ENCODE measurements at places on chromosomes 5 and 9.

DNA sequence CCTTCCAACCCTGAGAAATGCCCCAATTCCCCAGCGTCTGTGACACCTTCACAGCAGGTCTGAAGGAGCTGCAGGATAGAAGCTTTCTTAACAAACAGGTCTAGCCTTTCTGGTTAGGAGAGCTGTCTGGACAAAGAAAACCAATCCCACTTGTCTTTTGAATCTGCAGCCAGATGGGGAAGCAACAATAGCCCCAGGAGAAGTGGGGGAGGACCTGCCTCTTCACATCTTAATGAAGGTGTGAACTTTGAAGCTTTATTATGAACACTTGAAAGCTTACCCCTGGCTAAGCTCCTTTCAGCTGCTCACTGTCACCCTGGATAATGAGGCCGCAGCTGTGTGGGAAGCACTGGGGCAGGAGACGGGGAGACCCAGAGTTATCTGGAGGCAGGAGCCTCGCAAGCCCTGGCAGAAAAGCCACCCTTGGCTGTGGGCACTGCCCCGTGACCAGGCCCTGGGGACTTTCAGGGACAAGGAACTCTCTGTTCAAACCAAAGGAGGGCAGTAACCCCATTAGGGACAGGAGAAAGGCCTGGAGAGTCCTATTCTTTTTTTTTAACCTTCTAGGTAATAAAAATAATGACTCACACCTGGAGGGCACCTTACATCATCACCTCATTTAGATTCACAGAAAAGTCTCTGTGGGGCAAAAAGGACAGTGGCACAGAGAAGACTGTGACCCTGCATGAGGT, 151.8 kb upstream of the RAD23B start:
- no peak for DNase-seq

- no peak for DNase-seq
Measured at GRCh38 chr5:64930672-64931318, 162.1 kb downstream of the CWC27 start.

- no peak for DNase-seq
Measured at GRCh38 chr9:114112325-114112724, 13.2 kb upstream of the KIF12 start.

- DNase-seq = no peak
Measured at GRCh38 chr9:69812068-69813000, 8.3 kb upstream of the CFAP95 start.

DNA sequence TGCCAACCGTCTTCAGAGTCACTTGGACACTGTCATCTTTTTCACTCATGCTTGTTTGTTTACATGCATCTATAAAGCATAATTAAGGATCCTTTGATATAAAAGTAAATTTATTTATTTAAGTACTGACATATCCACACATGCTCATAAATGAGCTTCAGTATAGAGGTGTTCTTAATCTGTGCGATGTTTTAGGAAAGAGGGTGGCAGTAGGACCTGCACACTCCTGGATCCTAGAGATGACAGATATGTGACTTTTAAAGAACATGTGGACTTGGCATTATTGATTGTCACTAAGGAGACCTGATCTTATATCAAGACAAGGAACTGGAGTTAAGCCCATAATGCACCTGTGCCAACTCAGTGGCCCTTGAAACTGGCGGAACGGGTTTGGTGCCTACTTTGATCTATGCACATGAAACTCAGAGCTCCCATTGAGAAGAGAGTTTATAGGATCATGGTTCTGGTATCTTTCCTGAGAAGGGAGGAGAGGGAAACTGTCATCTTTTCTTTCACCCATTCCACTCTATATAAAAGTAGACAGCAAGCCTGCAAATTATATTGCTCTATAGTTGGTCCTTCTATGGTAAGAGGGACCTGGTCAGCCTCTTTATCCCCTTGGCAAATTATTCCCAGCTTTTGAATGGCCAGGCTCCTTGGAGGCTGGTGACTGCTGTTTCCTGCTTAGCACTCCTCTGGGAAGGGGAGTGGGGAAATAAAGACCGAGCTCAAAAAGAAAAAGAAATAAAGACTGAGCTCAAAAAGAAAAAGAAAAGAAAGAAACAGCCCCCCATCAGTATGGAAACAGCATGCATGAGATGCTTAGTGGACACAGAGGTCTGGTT, 57.8 kb upstream of the LIFR start:
- no peak for DNase-seq

DNA sequence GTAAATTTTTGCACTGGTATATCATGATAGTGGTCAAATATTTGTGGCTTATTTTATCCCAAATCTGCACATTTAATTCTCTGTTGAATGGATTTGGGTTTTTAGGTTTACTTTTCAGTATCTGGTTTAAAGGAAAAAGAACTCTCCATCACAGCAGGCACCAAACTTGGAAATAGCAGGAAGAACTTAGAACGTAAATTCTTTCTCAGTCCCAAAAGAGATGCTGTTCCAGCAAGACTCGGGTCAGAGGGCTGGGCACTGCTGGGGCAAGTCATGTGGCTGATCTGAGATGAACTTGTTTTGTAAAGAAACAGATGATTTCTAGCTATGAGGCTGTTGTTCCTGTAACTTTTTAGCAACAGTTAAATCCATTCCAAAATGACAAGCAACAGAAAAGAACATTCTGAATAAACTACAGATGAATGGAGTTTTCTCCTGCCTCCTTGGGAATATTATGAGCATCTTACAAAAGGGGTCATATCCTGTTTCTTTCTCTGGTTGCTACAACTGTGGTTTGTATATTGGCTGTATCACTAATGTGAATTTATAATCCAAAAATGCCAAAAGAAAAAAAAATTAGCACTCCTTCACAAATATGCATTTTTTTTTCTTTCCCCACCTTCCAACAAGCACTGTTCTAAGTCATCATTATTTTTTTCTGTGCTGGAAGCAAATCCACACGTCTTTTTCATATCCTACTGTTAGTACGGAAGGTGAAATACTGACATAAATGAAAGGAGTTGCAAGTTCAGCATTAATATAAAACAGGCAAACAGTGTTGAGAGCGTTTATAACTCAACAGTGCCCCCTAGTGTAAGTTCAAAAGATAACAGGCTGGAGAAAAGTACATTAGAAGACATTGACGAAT, 31.1 kb downstream of the OR2K2 start:
- no peak for DNase-seq

- DNase-seq = no peak
Measured at GRCh38 chr5:61071526-61071925, 90.7 kb downstream of the SMIM15 start.

- DNase-seq = peak; percentile 88
Measured at GRCh38 chr9:134929193-134930158, 11.8 kb upstream of the FCN1 start.

DNA sequence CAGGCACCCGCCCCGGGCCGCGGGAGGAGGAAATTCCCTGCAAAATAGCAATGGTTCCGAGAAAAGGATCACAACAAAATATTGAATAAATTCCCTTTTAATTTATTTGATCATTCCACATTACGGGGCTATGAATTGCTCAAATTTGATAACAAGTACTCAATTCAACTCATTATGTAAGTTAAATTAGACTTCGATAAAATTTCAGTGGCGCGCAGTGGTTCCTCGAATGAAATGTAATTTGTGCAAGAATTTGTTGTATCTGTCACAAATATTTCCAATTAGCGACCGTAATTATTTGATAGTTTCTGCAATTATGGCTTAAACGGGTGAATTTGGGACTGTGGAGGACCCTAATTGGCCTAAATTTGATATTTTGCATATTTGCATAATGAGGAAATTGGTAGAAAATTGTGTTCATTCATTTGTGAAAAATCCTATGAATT, 76.0 kb upstream of the TBCA start:
- DNase-seq = no peak

DNA sequence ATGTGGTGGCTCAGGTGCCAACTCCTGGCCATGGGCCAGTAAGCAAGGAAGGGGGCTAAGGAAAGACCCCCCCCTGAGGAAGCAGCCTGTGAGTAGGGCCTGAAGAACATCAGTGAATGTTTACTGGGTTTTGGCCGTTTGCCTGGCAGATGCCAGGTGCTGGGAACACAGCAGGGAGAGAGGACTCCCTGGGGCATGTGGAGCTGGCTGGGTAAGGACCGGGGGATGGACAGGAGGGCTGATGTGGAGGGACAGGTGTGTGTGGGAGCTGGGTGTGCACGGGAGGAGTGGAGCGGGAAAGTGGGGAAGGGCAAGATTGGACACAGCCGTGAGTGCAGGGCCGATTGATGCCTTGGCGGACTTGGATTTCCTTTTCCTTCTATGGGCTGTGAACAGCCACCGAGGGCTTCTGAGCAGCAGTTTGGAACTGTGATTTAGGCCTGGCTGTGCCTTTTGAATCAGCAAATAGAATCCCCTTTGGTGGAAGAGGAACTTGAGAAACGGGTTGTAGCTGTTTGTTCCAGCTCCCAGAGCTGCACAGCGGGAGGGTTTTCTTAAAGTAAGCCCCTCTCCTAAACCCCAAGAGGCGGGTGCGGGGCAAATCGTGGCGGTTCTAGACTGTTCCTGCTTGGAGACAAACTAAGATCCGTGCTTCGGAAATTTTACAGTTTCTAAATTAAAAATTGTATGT, 3.1 kb downstream of the HMCN2 start:
- DNase-seq = no peak

GRCh38 chr5:125375143-125375542, 628.7 kb upstream of the ZNF608 start:
- no peak for DNase-seq

- no peak for DNase-seq
Measured at GRCh38 chr5:58987193-58987592, 404.3 kb downstream of the RAB3C start.

DNA sequence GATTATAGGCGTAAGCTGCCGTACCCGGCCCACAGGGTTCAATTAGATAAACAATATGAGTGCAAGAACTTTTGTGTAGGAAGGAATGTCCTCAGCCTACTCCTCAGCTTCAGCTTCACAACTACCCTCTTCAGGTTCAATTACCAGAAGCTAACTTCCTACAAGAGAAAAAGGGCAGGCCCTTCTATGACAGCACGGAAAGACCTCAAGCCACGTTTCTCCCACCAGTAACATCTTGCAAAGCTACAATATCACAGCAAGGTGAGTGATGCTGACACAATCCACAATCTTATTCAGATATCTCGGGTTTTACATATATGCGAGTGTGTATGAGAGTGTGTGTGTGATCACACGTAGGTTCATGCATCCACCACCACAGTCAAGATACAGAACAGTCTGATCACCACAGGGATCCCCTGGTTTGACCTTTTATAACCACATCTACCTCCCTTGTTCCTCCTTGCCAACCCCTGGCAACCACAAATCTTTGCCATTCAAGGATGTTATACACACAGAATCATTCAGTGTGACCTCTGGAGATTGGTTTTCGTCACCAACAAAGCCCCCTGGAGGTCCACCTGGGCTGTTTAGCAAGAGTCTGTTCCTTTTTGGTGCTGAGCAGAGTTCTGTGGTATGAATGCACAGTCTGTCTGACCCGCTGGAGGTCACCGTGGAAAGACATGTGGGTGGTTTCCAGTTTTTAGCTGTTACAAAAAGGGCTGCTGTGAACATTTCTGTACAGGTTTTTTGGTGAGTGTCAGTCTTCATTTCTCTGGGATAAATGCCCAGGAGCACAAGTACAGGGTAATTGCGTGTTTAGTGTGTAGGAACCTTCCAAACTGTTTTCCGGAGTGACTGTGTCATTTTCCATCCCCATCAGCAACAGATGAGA, 38.2 kb downstream of the IPPK start:
- no peak for DNase-seq

DNA sequence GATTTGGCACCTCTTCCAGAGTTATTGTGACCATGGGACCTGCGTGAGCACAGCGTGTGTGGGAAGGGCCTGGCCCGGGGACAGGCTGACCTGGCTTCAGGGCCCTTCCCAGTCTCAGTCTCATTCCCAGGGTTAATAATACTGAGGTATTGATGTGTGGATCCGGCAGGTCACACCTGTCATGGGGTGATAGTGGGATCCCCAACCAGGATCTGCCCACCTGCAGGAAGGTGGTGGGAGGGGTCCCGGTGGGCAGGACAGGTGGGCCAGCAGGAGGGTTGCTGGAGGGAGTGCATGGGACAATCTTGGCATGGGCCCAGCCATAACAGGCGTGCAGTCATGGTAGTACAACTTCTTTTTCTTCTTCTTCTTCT, 55.4 kb downstream of the COL15A1 start:
- peak; percentile 70 for DNase-seq

DNA sequence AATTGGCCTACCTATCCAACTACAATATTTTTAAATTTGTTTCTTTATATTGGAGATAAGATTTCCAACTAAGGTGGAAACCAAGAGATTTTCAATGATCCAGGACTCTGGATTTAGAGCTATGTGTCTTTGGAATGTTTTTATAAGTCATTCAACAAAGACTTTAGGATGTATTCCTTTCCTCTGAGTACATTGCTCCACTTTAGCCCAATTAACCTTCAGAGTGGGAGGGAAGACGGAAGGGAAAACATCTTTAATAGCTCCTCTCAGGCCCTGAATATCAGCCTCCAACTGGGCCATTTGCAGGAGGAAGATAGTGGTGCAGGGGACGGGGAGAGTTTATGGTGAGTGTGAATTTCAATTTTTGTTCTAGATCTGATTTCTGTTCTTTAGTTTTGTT, 239.2 kb downstream of the PIK3R1 start:
- DNase-seq = no peak

DNA sequence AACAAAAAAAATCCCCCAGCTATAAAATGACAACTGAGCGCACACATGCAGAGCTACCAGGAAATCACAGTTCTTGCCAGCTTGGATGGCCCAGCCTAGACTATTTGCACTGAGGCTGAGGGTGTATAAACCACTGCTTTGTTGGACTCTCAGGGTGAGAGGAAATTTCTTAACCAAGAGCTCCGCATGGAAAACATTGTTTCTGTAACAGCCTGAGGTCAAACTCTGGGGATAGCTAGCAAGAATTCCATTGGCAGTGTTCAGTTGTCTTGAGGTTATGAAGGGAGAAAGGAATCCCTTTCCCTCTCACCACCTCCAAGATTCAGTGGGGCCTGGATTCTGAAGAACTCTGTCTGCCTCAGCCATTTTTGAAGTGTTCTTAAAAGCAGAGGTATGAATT, 360.0 kb downstream of the OSTF1 start:
- DNase-seq = no peak

DNA sequence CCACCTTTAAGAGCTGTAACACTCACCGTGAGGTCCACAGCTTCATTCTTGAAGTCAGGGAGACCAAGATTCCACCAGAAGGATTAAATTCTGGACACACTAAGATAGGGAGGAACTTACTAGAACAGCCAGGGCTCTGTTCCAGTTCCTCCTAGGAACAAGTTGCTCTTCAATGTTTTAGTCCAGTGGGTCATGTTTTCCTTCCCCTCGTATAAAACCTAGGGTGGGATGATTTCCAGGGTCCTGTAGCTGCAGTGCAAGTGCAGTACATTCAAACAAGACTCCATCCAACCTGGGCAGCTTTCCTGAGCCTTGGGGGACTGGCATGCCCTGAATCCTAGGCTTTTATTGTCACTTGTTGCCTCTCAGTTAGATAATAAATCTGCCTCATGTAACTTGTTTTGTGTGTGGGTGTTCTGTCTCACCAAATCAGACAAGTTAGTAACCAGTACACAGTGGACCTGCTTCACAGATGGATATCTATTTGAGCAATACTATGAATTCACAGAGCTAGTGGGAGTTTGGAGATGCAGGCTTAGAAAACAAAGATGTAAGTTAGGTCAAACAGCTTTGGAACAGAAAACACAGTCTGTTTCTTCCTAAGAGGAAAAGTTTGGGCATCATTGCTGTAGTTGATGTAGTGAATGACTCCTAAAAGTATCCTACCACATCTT, 405.6 kb downstream of the GABRG2 start:
- DNase-seq = peak; percentile 13
